B cell (primary cell): ENCODE measurements at places on chromosomes 11 and 22. TPM values are rescaled to one million over a fixed set of nuclear protein-coding genes. Genes with fewer than 3 reads are reported as not detected.

Gene PHF21B
- not detected in 2 replicates for total RNA-seq

Gene RAB38
- total RNA-seq, result not detected in 2 replicates

Gene SMC1B
- 0.07 TPM in 1 of 2 replicates, not detected in the other for total RNA-seq

Gene GLB1L3
- total RNA-seq, result not detected in 2 replicates

Gene SLC22A8
- total RNA-seq, result not detected in 2 replicates

Gene ACRV1
- total RNA-seq, result not detected in 2 replicates

GRCh38 chr11:131302836-131303235, 67.6 kb upstream of the NTM start:
- no peak for DNase-seq

DNA sequence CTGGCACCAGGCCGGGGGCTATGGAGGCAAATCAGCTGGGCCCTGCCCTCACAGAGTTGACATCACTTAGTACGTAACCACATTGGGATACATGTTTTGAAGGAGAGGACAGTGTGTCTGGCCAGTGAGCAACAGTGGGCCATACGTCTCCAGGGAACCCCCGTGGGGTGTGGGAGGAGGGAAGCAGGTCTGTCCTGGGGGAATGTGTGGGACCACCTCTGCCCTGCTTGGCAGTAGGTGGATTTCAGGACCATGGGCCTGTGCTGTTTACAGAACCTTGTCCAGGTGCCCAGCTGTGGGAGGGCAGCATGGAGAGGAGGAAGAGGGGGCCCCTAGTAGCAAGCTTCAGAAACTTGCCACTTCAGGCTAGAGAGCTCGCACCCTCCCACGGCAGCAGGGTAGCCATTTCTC, 21.0 kb downstream of the P2RY2 start:
- no peak for DNase-seq

DNA sequence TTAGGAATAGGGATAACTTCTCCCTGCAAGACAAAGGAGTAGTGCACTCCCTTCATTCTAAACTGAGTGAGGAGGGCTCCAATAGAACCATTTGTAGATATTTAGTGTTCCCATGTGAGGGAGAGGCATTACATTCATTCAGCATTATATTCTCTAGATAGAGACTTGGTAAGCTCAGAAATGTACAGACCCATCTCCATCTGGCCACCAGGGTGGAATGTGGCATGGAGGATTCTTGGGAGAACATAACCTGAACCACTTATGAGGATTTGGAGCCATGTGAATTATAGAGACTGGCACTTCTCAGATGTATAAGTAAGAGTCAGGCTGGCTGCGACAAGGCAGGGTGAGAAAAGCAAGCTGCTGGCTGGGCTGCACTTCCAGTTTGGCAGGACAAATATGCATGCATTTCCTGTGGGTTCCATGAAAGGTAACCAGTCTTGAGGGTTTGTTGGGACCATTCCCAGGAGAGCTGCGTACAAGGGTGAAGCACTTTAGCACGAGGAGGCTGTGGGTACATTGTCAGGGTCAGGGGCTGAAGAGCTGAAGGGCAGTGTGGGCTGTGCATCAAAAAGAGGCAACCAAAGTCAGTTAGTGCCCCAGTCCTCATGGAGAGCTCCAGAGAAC, 9.2 kb downstream of the RRP8 start:
- no peak for DNase-seq

GRCh38 chr11:17695454-17696441, 23.6 kb upstream of the MYOD1 start:
- DNase-seq, result no peak

- peak; percentile 86 for DNase-seq
Observed at GRCh38 chr22:50326956-50327710, at the start of gene DENND6B. TSS of gene DENND6B (minus strand) at chr22:50327012. CDS start at chr22:50326988, 24 bp downstream.

DNA sequence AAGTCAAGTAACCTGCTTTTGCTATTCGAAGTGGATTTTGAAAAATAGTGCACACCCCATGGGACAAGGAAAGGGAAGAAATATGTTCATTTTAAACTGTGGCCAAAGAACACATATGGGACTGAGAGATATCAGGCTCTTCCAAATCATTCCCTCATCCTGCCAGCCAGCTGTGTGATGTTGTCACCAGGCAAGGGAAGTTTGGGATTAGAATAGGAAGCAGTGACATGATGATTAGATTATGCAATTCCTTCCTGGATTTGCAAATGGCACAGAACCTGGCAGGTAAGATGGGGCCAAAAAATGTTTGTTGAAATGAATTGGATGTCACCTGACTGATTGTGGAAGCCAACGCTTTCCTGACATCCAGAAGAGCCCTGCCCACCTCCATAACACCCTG, 4.9 kb upstream of the SCN3B start:
- no peak for DNase-seq
